ENCODE measurements at places on chromosomes 5 and 9. TPM values are rescaled to one million over a fixed set of nuclear protein-coding genes. Genes with fewer than 3 reads are reported as not detected.

DNA sequence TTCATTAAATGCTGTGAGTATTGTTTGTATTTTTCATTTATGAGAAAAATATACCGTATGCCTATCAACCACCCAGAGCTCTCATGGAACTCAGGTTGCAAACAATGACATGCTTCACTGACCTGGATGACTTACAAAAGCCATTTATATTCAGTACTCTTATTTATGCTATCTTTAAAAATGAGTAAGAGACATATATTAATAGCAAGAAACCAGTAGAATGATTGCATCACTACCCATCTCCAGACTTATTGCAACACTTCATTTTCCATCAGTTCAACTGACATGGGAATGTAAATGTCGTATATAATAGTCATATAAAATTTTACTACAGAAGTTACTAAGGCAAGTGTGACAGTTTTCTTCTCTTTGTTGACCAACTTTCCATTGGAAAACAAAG is 69.1 kb downstream of the OTP start:
- DNase-seq, result no peak

ZNF658 gene
- total RNA-seq, result 5.7 TPM

- DNase-seq, result no peak
These were observed 33.1 kb upstream of the SETD9 start for GRCh38 chr5:56876327-56876726.

DNA sequence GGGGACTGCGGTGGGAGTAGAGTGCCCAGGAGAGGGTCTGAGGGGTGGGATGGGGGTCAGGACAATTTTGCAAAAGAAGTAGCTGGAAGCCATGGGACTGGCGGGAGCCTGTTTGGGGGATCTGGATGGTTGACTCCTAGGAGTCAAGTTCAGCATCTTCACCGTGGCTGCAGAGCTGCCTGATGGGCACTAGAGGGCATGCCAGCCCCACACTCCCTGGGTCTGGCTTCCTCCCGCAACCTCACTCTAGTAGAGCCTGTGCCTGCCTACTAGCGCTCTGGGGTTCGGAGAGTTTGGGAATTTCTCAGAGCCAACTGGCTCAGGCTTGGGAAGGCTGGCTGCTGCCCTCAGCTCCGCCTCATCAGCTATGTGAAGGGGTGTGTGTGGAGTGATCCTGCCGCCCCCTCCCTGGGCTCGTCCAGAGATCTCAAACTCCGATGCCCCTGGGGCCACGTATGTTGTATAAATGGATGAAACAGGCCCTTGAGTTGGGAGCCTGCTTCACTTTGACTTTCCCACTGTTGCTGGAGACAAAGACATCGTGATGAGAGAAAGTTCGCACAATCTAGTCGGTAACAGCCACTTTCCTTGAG is 10.8 kb downstream of the TSPAN17 start:
- DNase-seq, result peak; percentile 78

SLC6A3 gene
- not detected for total RNA-seq

NOP16 gene
- total RNA-seq, result 6.7 TPM

DNA sequence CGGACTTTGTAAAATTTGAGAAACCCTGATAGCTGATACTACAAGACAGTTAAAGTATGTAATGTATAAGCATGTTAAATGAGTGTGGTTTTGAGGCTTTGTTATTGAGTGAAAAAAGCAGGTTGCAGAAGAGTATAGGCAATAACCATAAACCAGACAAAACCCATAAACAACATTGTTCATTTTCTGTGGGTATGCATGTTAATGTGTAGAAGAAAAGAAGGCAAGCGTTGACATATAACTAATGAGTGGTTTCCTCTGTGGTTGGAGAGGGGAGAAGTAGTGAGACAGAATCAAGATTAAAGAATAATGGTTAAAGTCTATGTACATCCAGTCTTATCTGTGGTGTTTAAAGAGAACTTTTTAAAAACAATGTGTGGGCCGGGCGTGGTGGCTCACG is 26.2 kb downstream of the RAD23B start:
- DNase-seq, result no peak

Measured in tibial nerve (tissue), 4 donors.